ENCODE measurements at places on chromosomes 2 and 18. TPM values are rescaled to one million over a fixed set of nuclear protein-coding genes. Genes with fewer than 3 reads are reported as not detected.

DNA sequence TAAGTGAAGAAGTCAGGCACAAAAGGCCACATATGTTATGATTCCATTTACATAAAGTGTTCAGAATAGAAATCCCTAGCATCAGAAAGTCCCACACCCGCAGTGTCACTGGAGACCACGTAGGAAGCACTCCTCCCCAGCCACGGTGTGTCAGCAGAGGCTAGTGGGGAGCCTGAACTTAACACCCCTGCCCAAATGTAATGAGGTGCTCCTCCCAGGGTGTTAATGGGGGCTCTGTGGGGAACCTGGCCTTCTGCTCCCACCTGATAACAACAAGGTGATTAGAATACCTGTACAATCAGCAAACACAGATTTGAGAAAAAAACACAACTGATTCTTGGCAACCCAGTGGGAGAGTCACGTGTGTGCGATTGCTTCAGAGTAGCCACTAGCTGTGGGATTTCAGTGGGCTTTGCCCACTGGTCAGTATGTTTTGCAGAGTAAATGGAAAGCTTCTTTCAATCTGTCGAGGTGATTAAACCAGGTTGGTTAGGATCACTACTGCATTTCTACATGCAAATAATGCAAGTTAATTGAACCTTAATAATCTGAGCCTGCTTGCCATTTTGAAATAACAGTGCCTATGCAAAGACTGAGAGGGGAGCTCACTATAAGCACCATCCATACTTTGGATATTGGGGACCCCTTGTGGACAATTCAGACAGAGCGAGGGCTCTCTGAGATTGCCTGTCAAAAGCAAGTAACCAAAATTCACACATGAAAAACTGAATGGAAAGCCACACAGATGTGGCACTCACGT, 20.6 kb upstream of the ATRAID start:
- peak; percentile 53 for DNase-seq
- H3K4me3 ChIP-seq: no peak overlapping the region
- no peak overlapping the region for H3K27ac ChIP-seq
- H3K36me3 ChIP-seq: no peaks in the 10 kb centered on the region

GRCh38 chr2:128797937-128798336, 479.3 kb upstream of the HS6ST1 start:
- no peaks in the 10 kb centered on the region for H3K27me3 ChIP-seq
- H3K4me1 ChIP-seq: no peaks in the 10 kb centered on the region
- no peak for DNase-seq
- no peak overlapping the region for H3K27ac ChIP-seq

DNA sequence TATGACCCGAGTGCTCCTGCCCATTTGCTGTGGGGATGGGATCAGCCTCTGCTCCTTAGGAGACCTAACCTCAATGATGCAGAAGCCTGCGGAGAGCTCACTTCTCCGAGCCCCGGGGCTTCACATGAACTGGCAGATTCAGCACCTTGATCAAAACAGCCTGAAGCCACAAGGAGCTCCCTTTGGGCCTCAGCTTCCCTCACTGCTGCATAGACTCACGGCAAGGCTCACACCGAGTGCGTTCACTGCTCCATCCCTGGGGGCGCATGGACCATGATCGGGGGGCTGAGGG, 33.0 kb downstream of the CRACDL start:
- no peak for DNase-seq
- H3K4me1 ChIP-seq: no peaks in the 10 kb centered on the region
- no peak overlapping the region for H3K4me3 ChIP-seq
- no peaks in the 10 kb centered on the region for H3K27me3 ChIP-seq

Gene ANKRD30BL
- not detected for polyA plus RNA-seq
